ENCODE measurements at places on chromosomes 7 and 10.

- no peak for DNase-seq
These were observed 12.8 kb downstream of the DNMBP start for GRCh38 chr10:99996671-99997648.

DNA sequence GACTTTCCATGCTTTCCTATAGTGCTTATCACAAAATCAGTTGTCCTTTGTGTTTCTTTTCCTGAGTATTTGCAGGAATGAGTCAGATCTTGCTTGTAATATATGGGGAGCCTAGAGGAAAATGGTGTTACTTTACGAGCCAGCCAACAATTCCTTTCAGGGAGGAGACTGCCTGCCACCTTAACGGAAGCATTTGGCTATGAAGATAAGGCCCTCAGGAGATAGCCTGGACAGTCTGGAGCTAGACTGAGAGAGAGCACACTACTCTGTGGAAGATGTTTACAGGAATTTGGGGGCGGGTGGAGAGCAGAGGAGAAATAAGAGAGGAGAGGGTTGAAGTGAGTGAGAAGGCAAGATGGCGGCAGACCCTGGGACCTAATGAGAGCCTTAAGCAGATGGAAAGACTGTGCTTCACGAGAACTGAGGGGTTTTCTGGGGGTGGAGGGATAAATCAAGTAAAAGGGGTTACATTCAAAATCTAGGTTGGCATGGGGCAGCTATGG lies 126.3 kb downstream of the SNX10 start:
- DNase-seq = no peak

DNA sequence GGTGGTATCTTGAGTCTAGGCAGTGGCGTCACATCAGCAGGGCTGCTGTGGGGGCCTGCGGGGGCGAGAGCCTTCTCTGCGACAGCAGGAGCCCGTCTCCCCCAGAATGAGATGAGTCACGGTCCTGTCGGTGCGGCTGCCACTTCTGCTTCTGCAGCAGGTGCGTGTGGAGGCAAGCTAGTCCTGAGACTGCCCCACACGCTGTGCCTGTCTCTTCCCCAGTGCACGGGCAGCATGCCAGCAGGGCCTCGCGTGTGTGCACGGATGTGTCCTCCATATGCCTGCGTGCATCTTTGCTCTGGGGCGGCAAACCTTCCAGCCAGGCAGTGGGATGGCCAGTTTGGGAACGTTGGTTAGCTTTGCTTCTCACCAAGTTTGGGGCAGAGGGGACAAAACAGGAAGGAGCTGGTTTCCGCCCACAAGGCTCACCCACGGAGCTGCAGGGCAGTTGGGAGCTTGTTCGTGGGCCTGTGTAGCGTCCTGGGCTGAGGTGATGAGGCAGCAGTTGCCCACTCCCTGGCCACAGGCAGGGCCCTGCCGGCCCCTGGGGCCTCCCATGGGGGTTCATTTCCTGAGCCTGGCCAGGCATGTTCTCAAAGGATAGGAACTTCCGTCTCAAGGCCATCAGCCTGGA lies 60.8 kb upstream of the PPIF start:
- DNase-seq = peak; percentile 68

- DNase-seq = no peak
These were observed 49.2 kb upstream of the CDK1 start for GRCh38 chr10:60729106-60729505.

GRCh38 chr7:1022801-1023465 lies 21.4 kb upstream of the GPR146 start:
- no peak for DNase-seq

- DNase-seq = no peak
These were observed at the start of gene CACNA2D1 for GRCh38 chr7:82443547-82444219. Gene CACNA2D1 (minus strand): TSS chr7:82443777.

DNA sequence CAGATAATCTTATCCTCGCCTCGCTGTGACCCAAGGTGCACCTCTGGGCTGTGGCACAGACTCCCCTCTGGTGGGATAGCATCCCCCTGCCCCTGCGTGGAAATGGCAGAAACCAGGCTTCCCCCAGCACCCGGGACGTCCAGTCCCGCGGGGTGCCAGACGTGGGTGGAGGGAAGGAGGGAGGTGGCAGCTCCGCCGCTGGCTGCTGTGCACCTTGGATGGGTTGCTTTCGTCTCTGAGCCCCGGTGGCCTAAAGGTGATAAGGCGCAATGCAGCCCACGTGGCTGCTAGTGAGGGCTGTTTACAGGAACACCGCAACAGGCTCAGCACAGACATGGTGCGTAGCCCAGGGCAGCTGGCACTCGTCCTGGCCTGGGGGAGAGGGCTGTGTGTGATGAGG lies 13.6 kb upstream of the PDGFA start:
- no peak for DNase-seq

- no peak for DNase-seq
These were observed 11.3 kb upstream of the AKR1C2 start for GRCh38 chr10:5014936-5015335.
